ENCODE measurements at places on chromosomes 3 and 15.

DNA sequence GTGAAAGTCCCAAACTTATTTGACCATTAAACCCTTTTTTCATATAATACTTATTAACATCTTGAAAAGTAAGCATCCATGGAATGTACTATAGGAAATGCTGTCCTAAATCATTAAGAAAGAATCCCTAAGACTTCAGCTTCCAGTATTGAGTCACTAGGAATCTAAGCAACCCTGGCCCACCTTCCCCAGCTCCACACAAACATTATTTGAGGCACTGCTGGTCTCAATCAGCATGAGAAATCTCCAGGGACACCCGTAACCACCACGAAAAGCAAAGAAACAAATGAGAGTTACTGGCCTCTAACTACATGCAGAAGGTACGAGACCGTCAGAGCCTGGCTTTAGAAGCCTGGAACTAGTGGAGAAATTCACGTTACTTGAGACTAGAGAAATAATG is 68.2 kb downstream of the POLQ start:
- DNase-seq: no peak

GRCh38 chr3:110650741-110651140 is 420.9 kb upstream of the NECTIN3 start:
- no peak for DNase-seq

GRCh38 chr15:98568382-98569017 is 79.8 kb upstream of the IGF1R start:
- no peak for DNase-seq

- DNase-seq: no peak
Measured at GRCh38 chr15:85755942-85756341, 38.8 kb downstream of the KLHL25 start.

DNA sequence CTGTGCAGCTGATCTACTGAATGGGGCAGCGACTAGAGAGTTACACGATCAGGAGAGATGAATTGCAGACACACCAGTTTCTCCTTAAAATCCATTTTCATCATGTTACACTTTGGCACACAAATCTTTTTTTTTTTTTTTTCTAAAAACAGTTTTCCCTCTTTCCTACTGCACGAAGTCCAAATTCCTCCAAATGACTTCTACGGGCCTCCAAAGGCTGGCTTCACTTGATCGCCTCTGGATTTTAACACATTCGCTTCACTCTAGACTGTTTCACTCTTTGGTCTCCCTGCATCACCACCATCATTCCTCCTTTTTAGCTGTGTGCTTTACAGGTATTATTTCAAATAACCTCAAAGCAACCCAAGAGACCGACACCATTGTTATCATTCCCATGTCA is 268.6 kb downstream of the RORA start:
- DNase-seq: no peak
